Coronary artery (tissue), 2 donors: ENCODE measurements at places on chromosomes 13 and 19.

- no peak for DNase-seq
Observed at GRCh38 chr19:33878910-33879810, 82.5 kb downstream of the KCTD15 start.

- peak; percentile 52 for DNase-seq
Observed at GRCh38 chr13:44397766-44398223, 24.2 kb downstream of the SERP2 start.

DNA sequence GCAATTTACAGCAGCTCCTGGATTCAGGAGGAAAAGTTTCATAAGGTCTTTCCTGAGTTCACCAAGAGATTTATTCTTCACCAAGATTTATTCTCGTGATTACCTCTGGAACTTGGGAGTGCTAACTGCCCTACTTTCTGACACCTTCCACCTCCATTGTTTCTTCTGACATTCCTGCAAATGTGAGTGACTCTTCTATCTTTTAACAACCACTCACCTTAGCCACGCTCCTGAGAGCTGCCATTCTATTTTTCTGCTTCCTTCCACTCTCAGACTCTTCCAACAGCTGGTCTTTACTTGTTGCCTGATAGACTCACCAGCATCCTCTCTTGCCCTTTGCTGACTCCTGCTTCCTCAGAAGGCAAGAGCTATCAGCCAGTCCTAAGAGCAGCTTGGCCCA lies 11.5 kb upstream of the CBY2 start:
- no peak for DNase-seq

- no peak for DNase-seq
Observed at GRCh38 chr13:71853725-71854124, 13.3 kb downstream of the DACH1 start.

GRCh38 chr19:1252821-1253513 lies 4.6 kb downstream of the MIDN start:
- DNase-seq: peak; percentile 98

DNA sequence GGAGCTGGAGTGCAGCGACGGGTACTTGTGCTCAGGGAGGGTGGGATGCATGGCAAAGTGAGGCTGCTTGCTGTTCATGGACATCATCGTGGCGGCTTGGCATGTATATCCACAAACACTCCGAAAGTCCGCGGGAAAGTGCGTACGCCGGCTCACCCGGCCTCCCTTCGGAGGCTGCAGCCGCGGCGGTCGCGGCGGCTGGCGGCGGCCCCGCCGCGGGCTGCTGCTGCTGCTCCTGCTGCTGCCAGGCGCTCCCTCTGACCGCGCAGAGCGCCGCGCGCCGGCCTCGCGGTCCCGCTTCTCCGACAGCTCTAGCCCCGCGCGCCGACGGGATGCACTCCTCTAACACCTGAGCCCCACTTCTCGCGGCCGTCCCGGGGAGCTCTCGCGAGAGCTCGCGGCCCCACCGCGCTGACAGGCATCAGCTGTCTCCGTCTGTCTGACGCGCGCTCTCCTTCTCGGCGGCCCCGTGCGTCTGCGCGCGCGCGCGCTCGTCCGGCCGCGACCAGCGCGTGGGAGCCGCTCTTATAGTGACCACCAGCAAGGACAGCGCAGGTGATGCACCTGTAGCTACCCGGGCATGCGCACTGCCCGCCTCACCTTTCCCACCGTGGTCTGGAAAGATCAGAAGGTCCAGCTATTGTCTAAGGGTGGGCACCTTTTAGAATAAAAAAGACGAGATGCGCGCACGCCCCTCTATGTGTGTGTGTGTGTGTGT lies at the start of gene POU4F1:
POU4F1 (minus strand) TSS at position 313 of the 718 bp plus-strand sequence; CDS start at position 87, 226 bp downstream.
- no peak for DNase-seq

GRCh38 chr13:77698201-77699058 lies 943 bp downstream of the SLAIN1 start:
- DNase-seq: no peak

- DNase-seq: no peak
Observed at GRCh38 chr13:38213314-38213713, 136.3 kb upstream of the UFM1 start.

- DNase-seq: no peak
Observed at GRCh38 chr13:110377826-110378201, 70.7 kb downstream of the COL4A2 start.

DNA sequence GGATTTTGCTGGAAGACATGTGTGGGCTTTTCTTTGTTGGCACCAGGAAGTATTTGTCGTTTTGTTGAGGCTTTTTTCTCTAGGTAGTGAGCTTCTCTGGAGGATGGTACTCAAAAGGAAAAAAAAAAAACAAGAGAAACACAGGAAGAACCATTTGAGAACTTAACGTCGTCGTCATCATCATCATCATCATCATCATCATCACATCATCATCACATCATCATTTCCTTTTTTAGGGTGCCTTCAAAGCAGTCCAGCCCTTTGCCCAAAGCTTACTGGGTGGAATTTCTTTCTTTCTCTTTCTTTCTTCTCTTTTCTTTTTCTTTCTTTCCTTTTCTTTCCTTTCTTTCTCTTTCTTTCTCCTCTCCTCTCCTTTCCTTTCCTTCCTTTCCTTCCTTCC lies 2.2 kb upstream of the AMER2 start:
- DNase-seq: no peak

GRCh38 chr19:4737955-4738600 lies 14.4 kb upstream of the DPP9 start:
- no peak for DNase-seq

GRCh38 chr19:38144667-38145066 lies 79.4 kb downstream of the DPF1 start:
- DNase-seq: no peak

- no peak for DNase-seq
Observed at GRCh38 chr13:22961835-22962537, 218.8 kb upstream of the SGCG start.

DNA sequence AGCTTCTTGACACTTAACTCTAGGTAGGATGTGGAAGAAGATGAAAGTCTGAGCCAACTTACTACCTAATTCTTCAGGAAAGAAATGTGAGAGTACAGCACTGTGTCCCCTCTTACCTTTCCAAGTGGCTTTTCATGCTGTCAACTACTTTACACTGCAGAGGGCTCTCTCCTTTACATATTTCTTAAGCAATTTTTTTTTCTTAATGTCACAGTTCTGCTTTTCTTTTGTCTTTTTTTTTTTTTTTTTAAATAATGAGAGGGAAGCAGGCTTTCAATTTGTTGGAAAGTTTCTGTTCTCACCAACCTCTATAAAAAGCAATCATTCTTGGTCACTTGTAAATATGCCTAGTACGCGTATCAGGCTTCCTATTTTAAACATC lies 212.7 kb upstream of the MIR17HG start:
- no peak for DNase-seq

DNA sequence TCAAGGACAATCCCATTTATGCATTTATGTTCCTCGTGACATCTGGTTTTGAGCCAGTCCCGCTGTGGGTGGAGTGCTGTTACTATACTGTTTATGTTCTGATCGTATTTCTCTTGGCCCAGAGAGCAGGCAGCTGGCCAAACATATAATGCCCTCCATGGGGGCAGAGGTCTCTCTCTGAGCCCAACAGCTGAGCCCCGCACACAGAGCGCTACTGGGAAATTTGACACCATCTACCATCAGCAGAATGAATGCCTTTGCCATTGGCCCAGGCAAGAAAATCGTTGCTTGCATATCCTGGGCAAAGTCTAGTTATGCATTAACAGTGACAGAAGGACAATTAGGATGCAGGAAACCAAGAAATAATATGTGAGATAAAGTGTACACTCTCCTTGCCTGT lies 126.8 kb upstream of the CACNA1A start:
- no peak for DNase-seq

DNA sequence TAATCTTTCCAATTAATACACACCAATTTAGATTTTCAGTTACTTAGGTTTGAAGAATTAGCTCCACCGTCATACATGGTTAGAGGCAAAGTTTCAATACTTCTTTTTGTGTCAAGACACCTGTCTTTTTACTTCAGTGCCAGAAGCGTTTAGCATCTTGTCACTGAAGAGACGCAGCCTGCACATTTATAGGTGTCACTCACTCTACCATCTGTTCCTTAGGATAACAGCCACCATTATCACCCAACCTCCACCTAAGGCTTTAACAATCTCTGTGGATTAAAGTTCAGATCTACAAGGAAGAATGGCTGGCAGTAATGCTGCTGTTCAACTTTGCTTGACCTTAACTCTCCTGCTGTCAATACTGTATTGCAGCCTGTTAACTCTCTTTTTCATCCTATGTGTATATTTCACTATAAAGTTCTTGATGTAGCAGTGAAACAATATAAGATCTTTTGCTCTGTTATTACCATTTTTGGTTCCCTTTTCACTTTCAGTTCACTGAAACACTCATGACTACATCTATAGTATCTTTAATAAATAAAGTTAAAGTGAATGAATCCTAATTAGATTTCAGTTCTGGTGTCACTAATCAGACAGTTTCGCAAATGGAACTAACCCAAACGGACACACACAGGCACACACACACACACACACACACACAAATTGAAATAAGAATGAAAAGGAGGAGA lies 435.6 kb downstream of the PCDH9 start:
- DNase-seq: no peak

- DNase-seq: no peak
Observed at GRCh38 chr13:24648983-24649687, 31.1 kb upstream of the ATP12A start.

DNA sequence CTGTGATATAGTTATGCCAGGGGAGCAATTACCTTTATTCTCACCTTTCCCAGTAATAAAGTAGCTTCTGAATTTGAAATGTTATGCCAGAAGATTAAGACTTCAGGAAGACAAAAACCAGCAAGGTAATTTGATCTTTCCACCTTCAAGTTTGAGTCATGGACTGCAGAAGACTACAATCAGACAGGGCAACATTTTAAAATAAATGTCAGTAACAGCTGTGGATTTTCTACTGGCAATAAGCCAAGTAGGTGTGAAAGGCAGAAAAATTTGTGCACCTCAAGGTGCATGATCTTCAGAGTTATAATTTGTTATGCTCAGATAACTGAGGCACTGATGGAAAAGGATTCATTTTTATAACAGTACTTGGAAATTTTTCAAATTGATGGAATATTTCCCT lies 54.9 kb downstream of the SLITRK1 start:
- DNase-seq: no peak

- no peak for DNase-seq
Observed at GRCh38 chr13:99374169-99374991, 67.2 kb upstream of the GPR183 start.

GRCh38 chr19:51094696-51095279 lies 12.1 kb upstream of the KLK14 start:
- DNase-seq: no peak

DNA sequence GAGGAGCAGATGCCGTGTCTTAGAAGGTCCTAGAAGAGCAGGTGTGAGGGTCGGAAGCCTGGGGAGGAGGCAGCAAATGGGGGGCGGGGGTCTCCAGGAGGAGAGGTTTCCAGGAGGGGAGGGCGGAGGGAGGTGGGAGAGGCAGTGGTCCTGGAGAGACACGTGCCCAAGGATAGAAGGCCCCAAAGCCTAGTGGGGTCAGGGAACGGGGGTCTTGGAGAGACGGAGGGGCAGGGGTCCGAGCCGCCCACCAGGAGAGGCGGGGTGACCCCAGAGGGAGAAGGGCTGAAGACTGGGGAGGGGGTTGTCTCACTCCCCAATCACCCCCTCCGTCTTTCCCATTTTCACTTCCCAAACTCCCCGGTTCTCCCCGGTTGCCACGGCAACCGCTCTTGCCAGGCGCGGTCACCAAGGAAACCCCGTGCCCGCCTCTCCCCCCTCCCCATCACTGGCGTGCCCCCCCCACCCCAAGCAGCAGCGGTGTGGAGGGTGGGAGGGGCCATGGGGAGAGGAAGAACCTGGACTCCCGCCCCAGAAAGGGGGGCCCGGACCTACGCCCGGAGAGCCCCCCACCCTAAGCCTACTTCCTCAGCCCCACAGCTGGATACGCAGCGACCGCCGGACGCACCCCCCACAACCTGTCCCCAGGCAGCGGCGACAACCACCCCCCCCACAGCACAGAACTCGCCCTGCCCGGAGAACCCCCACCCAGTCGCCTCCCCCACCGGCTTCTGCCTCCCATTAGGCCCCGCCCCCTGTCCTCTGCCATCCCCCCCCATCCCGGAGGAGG lies 988 bp downstream of the LRRC4B start:
- DNase-seq: no peak

GRCh38 chr19:24004166-24004565 lies 82.8 kb upstream of the ZNF254 start:
- no peak for DNase-seq

DNA sequence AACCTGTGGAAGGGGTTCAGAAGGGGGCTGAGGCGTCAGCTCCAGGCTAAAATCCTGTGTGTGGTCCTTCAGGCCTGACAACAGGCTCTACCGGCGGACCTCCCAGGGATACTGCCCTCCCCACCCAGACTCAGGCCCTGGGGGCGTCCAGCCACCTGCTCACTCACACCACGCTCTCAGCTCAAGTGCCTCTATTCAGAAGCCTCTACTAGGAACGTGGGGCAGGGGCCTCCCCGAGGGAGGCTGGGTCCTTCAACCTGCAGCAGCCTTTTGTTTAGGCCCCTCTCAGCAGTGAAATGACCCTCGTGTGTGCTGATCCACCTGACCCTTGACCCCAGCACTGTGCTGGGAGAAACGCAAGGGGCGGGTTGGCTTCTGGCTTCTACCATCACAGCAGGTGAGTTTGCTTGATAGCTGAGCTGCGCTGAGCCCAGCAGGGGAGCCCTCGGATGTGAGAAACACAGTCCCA lies 10.6 kb downstream of the PLPP2 start:
- DNase-seq: no peak

- no peak for DNase-seq
Observed at GRCh38 chr19:6480848-6481415, 655 bp downstream of the DENND1C start.

DNA sequence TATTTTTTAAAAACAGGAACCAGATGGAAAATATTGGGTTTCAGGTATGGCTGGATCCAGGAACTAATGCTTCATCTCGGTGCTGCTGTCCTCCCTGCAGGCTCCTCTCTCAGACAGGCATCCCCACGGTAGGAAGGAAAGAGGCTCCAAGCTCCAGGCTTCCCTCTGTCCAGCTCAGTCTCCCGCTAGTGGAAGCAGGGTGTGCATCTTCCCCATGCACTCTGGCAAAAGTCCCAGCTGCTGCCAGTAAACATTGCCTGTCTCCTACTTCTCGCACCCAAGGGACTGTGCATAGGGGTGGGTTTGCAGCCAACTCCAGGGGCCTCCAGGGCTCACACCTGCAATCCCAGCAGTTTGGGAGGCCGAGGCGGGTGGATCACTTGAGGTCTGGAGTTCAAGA lies 29.2 kb downstream of the IL12RB1 start:
- no peak for DNase-seq

DNA sequence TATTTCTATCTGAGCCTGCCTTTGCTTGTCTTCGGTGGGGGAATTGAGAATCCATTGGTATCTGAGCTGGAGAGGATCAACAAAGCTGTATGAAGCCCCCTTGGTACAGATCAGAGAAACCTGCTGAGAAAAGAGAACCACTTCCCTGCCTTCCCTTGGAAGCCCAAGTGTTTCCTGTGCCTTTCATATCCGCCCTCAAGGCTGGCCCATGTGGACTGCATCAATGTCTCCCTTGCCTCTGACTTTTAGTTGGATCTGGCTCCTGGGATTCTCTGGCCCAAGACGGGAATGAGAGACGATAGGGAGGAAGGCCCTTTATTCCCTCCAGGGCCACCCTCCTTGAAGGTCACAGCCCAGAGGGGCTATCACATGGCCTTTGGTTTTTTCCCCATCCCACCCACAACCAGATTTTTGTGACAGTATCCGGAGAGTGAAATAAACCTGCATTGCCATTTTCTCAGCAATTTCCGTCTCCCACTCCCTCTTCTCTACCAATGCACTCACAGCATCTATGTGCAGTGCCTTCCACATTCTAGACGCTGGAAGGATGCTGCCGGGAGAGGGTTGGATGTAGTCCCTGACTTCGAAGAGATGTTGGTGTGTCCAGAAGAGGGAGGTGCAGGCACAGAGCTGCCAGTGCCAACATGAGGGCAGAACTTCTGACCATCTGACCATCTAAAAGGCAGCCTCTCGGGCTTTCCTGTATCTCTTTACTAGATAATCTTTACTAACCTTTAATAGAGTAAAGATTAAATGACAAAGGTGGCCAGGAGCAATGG lies 63.8 kb downstream of the KCTD15 start:
- DNase-seq: no peak
